GM12878 (cell line): ENCODE measurements at places on chromosomes 5 and 9. TPM values are rescaled to one million over a fixed set of nuclear protein-coding genes. Genes with fewer than 3 reads are reported as not detected.

The LCN6 gene
- not detected in 2 replicates for total RNA-seq

GRCh38 chr9:84271531-84271900 is 69.0 kb downstream of the SLC28A3 start:
- H3K27ac ChIP-seq, result no peak overlapping the region
- no peak for DNase-seq
- peak overlapping the region; percentile 48 for H3K4me3 ChIP-seq
- no peaks in the 10 kb centered on the region for H3K27me3 ChIP-seq
- H3K36me3 ChIP-seq, result no peaks in the 10 kb centered on the region

DNA sequence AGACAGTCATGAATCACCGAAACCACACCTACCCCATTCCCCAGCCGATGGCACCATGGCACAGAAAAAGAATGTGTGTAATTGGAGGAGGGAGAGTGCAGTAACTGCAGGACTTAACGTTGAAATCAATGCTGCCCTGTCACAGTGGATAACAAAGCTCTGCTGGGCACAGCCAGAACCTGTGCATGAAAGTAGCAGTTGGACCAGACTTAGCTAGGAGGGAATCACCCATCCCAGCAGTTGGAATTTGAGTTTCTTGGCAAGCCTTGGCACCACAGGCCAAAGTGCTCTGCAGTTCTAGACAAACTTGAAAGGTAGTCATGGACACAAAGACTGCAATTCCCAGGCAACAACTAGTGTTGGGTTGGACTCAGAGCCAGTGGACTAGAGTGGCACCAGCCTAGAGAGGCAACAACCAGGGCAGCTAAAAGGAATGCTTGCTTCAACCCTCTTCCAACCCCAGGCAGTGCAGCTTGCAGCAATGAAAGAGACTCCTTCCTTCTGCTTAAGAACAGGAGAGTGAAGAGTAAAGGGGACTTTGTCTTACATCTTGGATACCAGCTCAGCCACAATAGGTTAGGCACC is 19.1 kb downstream of the TMEM232 start:
- no peak overlapping the region for H3K27ac ChIP-seq
- no peak for DNase-seq
- no peaks in the 10 kb centered on the region for H3K36me3 ChIP-seq
- no peaks in the 10 kb centered on the region for H3K4me1 ChIP-seq

The TSPAN17 gene
- 15.6 and 16.3 TPM in 2 replicates for total RNA-seq

GRCh38 chr9:97510797-97511654 is 9.6 kb downstream of the TMOD1 start:
- peak; percentile 84 for DNase-seq
- H3K36me3 ChIP-seq, result no peaks in the 10 kb centered on the region
- H3K27me3 ChIP-seq, result no peaks in the 10 kb centered on the region
- H3K27ac ChIP-seq, result peak overlapping the region; percentile 87
- H3K4me1 ChIP-seq, result peaks cover 45% of the 10 kb centered on the region

DNA sequence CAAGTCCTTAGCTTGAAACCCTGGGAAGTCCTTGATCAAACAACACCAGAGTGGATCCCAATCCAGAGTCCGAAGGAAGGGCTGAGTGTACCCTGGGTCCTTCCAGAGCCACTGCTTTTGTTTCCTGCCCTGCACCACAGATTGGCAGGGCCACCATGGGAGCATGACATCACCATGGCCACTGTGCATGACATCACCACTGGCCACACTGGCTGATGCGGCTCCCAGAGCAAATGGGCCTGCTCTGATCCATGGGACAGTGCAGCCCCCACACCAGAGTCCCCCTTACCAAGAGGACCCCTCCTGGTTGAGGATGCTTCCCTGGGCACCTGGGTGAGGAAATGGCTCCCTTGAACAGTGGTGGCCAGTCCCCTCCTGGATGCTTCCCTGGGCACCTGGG is 9.9 kb downstream of the SLC6A3 start:
- no peaks in the 10 kb centered on the region for H3K36me3 ChIP-seq
- H3K4me1 ChIP-seq, result no peaks in the 10 kb centered on the region
- no peak for DNase-seq
- H3K27ac ChIP-seq, result no peak overlapping the region
- H3K27me3 ChIP-seq, result no peaks in the 10 kb centered on the region

DNA sequence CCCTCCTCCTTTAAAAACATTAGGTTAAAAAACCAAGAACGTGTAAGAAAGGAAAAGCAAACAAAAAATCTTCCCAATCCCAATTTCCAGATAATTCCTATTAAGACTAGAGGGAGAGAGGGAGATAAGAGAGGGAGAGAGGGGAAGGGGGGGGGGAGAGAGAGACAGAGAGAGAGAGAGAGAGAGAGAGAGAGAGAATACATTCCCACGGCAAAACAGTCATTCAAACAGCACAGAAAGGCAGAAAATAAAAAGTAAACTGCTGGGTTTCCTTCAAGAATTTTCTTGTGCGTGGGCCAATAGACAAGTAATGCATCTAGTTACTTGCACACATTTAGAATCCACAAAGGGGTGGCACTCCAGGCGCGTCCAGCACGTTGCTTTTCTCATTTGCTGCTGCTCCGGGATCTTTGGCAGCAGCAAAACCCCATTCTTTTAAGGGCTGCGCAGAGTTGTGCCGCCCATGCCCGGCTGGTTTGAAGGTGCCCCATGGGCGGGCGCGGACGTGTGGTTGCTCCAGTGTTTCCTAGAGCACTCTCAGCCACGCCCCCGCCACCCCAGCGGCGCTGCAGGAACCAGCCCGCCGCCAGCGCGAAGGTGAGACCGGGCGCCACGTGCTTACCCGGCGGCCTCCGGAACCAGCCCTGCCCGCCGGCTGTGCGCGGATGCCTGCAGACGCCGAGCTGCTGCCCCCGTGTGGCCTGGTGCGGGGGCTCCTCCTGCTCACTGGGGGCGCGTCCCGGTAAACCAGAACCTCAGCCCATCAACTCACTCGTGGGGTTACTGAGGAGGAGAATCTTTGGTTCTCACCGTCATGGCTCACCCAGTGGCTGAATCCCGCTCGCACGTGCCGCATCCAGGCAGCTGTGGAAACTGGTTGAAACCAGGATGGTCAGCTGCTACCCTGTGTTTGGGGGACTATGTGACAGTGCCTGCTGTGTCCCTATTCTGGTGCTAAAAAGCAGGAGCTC is 44.6 kb downstream of the STC2 start:
- no peak for DNase-seq
- H3K27ac ChIP-seq, result no peak overlapping the region
- no peaks in the 10 kb centered on the region for H3K27me3 ChIP-seq
- H3K36me3 ChIP-seq, result no peaks in the 10 kb centered on the region
- peaks cover 10% of the 10 kb centered on the region; the same call in 1 of the 2 replicates for H3K4me1 ChIP-seq
